ENCODE measurements at places on chromosomes 13 and 19.

GRCh38 chr19:31357315-31357673 is 8.1 kb upstream of the TSHZ3 start:
- no peak for DNase-seq

DNA sequence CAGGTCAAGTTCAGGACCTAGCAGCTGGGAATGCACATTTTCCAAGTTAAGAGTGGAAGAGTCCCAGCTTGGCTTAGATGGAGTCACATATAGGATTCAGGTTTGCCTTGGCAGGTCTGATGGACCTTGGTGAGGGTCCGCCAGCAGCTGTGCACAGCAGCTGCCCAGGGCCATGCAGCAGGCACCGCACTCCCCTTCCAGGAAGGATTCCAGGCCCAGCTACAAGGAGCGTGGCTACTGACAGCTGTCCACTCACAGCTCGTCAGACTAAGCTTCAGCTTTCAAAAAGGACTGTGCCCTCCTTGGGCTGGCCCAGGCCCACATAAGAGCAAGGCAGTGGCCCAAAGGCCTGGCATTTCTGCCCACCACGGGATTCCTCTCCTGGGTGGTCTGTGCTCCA is 68.4 kb downstream of the ALOX5AP start:
- DNase-seq = no peak

DNA sequence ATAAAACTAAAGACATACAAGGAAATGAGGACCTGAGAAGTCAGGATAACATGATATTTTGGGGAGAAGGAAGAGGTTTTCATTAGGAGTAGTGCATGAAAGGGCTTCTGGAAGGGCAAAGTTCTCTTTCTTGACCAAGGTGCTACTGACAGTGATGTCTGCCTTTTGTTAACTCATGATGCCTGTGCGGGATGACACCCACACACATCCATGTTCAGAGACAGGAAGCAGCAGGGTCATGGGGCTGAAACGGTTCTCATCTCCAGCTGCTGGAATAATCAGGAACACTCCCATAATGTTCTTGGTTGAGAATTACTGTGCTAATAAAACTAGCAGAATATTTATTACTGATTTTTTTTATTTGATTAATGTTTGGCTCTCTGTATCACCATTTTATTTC is 29.1 kb downstream of the KCNC3 start:
- DNase-seq = no peak

DNA sequence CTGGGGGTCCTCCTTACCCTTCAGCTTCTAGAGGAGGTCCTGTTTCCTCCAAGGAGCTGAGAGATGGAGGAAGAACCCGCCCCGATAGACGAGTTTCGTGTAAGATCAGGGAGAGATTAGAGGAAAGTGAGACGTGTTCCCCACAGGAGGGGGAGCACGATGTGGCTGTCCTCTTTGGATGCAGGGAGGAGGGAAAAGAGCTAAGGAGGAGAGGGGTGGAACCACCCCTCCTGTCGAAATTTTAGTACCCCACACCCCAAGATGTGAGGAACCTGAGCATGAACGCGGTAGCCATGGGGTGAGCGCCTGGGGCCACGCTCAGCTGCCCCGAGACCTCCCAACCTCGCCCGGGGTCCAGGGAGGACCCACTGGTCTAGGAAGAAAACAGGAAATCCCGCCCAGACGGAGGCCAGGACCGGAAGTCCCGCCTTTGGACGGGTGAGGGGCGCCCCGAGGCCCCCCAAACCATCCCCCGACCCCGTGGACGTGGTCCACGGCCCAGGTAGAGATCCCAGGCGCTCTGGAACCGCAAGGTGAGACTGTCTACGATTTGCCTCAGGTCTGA is 1.2 kb downstream of the AKT1S1 start:
- DNase-seq = peak; percentile 75

DNA sequence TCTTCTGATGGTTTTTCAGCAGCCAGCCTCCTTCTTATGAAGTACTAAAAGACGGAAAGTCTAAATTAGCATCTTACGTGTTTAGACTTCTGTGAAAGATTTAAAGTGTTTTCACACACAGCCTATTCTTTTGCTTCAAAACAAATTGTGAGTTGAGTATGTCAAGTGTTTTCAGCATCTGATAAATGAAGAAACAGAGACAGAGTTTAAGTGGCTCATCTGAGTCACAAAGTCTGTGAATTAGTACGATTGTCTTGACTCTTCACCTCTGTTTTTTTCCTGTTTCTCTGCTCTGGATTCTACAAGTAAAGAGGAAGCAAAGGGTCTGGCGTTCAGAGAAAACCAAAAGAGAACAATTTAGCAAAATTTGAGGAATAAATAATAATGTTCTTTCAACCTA is 116.4 kb downstream of the FRY start:
- DNase-seq = no peak

GRCh38 chr19:3099347-3100145 is 5.4 kb downstream of the GNA11 start:
- DNase-seq = no peak

GRCh38 chr13:39129213-39129612 is 91.0 kb downstream of the NHLRC3 start:
- no peak for DNase-seq

- peak; percentile 26 for DNase-seq
Observed at GRCh38 chr13:39364947-39365468, 238.0 kb downstream of the LHFPL6 start.

- no peak for DNase-seq
Observed at GRCh38 chr19:11208561-11209471, 11.5 kb upstream of the KANK2 start.

DNA sequence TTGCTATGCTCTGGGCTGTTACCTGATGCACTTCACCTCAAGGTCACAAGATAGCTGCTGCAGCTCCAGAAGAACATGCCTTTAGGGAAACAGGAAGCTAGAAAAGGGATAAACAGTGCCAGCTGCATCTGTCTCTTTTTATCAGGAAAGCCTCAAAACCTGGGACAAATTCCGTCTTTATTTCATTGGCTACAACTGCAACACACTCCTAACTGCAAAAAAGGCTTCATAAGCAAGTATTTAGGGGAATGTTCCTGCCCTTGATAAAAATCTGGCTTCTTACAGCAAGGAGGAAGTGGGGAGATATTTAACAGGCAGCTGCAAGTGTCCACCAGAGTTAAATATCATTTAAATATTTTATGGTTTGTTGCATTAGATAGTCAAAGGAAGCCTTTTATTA is 34.2 kb upstream of the SERTM1 start:
- no peak for DNase-seq

DNA sequence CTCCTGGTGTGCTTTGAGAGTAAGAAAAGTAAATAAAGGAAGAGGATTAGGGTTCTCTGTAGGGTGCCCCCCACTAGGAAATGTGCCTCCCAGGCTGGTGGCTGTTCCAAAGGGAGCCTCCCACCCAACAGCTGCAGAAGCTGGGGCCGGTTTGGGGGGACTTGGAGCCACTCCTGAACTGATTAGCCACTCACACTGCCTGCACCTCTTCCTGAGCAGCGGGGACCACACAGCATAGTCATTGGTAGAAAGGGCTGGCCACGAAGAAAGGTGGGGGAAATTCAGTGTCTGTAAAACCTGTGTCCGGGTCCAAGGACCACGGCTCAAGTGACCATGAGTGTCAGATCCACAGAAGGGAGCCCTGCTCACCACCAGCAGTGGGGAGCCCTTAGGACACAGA is 55.6 kb downstream of the SPACA7 start:
- no peak for DNase-seq

DNA sequence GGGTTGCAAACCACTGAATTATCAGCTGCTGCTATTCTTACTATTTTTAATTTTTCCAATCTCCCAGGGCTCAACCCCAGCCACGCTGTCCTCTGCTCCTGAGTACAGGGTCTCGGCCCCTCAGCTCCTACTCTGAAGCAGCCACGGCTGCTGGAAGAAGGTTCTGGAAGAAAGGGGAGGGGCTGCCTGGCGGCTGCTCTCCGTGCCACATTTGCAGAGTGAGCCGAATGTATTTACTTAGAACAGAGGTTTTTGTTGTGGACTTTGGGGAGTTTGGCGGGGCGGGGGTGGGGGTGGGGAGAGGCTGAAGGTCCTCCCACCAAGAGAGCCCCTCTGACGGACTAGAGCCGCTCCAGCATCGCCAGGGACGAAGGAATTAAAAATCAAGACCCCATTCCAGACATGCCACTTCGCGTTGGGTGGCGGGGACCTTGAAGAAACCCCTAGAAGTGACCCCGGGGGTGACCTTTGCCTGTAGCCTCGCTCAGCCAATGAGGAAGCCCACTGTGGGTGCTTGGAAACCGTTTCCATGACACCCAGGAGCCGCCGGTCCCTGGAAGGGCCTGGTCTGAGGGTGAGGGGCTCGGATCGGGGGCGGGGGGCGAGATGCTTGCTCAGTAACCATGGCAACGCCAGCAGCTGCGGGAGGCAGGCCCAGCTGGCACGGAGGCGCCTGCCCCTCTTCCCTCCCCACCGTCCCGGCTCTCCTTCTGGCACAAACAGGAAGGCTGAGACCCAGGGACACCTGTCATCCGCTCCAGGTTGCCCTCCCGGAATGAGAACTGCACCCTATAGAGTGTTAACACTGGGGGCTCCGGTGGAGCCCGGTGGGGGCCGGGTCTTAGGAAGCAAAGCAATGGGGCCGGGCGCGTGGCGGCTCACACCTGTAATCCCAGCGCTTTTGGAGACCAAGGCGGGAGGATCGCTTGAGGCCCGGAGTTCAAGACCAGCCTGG is 54.2 kb upstream of the PTPRS start:
- DNase-seq = peak; percentile 58

GRCh38 chr19:13150931-13151604 is 857 bp downstream of the IER2 start:
- DNase-seq = peak; percentile 33

- DNase-seq = no peak
Observed at GRCh38 chr13:77521595-77522367, 13.7 kb upstream of the SCEL start.

GRCh38 chr13:97257800-97258799 is 36.0 kb downstream of the MBNL2 start:
- no peak for DNase-seq

DNA sequence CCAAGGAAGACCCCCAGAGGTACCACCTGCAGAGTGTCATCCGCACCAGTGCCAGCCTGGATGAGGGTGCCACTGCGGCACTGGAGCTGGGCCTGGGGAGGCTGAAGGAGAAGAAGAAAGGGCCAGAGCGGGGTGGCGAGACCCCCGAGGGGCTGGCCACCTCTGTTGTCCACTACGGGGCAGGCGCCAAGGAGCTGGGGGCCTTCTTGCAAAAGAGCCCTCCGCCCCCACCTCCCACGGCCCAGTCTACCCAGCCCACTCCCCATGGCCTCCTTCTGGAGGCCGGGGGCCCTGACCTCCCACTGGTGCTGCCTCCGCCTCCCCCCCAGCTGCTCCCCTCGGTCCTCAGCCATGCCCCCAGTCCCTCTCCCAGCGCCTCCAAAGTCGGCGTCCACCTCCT is 5.4 kb downstream of the PRR12 start:
- DNase-seq = no peak

DNA sequence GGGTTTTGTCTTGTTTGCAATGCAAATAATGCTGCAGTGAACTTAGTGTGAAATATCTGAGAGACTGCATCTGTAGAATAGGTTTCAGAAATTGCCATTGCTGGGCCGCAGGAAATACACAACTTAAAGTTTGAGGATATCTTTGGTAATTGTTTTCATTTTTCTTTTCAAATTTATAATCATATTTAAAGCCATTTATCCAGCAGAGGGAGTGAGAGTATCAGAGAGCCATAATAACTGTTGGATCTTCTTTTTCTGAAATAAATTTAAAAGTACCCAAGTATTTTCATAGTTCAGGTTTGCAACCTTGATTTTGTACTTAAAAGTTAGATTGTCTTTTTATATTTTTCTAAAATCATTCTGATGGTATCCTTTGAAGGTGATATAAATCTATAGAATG is 99.4 kb downstream of the ZMYM2 start:
- DNase-seq = no peak

- no peak for DNase-seq
Observed at GRCh38 chr13:20116213-20116612, 44.6 kb downstream of the GJA3 start.

GRCh38 chr19:13881251-13881691 is 4.3 kb downstream of the NANOS3 start:
- peak; percentile 45 for DNase-seq

DNA sequence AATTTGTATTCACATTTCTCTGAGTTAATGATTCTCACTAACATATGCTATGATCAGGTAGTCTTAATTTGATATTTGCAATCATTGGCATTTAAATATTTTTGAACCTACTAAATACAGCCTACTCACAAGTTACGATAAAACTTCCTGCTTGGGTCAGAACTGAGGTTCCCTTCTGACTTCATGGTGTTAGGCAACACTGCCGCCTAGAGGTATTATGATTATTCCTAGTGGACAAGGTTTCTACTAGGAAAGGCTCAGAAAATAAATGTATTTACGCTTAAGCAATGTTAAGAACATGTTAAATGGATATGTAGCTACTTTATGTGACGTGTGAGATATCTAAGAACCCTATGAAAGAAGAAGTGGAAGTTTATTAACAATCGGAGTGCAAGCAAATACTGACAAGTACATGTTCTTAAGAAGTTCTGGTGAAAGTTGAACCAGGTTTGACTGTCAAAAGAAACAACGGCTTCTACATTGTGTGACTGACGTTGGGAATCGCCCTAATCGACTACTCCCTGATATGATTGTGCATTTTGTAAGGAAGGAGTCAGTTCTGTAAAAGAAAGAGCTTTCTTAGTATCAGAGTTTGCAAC is 1395.8 kb downstream of the SLITRK5 start:
- peak; percentile 37 for DNase-seq

DNA sequence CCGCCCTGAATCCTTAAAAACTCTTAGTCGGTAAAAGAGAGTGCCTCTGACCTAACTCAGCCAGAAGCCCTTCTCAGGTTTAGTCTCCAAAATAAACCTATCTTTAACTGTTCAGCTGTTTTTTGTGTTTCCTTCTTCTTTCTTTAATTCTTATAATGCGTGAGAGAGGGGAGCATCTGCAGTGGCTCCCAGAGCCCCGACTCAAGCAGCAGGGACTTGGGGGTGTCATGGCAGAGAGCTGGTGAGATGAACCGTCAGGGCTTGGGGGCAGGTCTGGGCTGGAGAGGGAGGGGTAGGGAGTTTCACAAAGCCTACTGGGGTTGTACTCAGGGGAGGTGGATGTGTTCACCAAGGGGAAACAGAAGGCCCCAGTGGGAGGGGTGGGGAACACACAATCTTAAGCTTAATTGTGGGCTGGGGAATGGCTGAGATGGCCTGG is 16.8 kb upstream of the SIGLEC6 start:
- DNase-seq = no peak

DNA sequence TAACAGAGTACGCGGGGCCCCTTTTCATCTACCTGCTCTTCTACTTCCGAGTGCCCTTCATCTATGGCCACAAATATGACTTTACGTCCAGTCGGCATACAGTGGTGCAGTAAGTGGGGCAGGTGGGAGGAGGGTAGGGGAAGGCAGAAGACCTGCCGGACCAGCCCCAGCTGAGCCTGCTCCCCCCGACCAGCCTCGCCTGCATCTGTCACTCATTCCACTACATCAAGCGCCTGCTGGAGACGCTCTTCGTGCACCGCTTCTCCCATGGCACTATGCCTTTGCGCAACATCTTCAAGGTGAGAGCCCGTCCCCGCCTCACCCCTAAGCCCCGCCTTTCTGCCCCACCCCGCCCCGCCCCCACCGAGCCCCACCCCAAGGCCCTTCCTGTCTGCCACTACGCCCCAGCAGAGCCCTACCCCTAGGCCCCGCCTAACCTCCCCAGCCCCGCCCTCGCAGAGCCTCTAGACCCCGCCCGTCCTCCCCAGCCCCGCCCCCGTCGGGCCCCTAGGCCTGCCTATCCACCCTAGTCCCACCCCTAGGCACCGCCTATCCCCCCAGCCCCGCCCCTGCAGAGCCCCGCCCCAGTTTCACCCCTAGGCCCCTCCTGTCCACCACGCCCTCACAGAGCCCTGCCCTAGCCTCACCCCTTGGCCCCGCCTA is 7.7 kb downstream of the NDUFB7 start:
- peak; percentile 48 for DNase-seq

Data from nephron progenitor cell (in vitro differentiated cells).